Uterus (tissue), 4 donors: ENCODE measurements at places on chromosomes 13 and 19.

- no peak for DNase-seq
These were observed at the start of gene DPRX for GRCh38 chr19:53631949-53632407. TSS of gene DPRX (plus strand) at chr19:53631999. CDS start at chr19:53632107, 108 bp downstream.

DNA sequence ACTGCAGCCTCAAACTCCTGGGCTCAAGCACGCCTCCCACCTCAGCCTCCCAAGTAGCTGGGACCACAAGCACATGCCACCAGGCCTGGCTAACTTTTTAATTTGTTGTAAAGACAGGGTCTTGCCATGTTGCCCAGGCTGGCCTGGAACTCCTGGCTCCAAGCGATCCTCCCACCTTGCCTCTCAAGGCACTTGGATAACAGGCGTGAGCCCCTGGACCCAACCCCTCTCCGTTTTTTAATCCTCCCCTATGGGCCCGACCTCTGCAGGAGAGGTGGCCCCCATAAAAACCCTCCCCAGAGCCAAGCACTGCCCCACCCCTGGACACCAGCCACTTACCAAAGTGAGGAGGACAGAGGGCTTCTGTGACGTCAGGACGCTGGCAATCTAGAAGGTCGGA, 28.6 kb downstream of the PEPD start:
- no peak for DNase-seq

DNA sequence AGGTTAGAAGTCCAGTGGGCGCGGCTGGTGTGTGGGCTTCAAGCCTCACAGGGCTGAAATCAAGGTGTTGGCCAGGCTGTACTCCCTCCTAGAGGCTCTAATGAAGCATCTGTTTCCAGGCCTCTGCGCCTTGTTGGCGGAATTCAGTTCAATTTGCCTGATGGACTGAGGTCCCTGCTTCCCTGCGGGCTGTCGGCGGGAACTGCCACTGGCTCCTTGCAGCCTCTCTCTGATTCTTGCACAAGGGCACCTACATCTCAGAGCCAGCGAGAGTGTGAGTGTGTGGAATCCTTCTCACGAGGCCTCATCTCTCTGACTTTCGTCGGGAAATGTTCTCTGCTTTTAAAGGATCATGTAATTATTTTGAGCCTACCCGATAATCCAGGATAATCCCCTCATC, 128.6 kb downstream of the DLEU7 start:
- DNase-seq = no peak

GRCh38 chr13:51925865-51926527, 64.2 kb downstream of the CCDC70 start:
- no peak for DNase-seq

- no peak for DNase-seq
These were observed 1645.6 kb upstream of the MIR17HG start for GRCh38 chr13:89701913-89702312.

- DNase-seq = no peak
These were observed 69.7 kb downstream of the MLLT1 start for GRCh38 chr19:6210091-6210490.

DNA sequence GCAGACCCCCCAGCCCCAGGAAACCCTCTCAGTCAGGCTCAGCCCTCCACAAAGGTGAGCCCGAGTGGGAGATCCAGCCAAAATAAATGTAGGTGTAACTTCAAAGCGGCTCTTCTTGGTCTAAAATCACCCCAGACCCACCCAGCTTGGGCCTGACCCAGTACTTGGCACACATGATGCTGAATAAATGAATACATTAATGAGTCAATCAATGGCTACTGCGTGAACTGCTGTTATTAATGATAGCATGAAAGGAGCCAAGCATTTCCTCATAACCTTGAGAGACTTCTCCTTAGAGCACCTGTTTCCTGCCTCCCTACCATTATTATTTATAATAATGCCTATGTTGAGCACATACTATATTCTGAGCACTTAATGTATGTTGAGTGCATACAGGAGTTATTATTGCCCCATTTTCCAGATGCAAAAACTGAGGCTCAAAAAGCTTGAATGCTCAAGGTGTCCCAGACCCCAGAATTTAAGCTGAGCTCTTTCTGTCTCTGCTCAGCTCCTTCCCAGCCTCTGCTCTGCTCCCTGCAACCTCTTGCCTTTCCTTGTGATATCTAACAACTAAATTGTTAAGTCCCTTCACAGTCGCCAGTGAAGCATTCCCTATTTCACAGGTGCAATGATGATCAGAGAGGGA, 4.3 kb downstream of the NOTCH3 start:
- no peak for DNase-seq

- DNase-seq = peak; percentile 52
These were observed 30.2 kb downstream of the CYP2F1 start for GRCh38 chr19:41144403-41144802.

DNA sequence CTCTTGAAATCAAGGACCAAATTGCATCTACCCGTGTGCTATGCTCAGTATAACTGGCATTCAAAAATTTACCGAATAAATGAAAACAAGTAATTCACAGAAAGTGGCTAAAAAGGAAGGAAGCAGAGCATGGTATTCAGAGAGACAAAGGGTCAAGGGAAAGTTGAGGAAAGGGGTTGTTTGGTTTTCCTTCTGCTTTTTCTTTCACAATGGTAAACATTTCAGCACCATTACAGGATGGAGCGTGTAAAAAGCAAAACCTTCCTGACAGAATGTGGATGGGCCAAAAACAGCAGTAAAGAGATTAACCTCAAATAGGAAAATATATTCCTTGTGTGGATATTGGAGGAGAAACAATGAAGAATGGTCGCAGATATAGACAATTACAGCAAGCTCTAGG, 14.8 kb downstream of the DIAPH3 start:
- no peak for DNase-seq

DNA sequence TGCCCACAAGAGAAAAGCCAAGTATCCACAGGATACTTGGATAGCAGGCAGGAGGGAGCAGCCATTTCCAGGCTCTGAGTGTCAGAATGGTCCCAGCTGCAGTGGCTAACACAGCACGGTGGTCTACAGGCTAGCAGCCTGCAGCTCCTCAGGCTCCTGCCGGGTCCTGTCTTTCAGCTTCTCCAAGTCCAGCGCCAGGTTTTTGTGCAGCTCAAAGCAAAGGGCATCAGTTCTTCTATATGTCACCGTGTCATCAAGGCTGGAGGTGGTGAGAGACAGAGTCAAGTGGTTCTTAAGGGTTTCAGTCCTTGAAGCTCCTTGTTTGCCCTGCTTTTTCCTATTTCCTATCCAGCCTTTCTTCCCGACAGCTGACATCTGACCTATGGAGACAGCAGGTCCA, 188.6 kb downstream of the NUFIP1 start:
- no peak for DNase-seq

DNA sequence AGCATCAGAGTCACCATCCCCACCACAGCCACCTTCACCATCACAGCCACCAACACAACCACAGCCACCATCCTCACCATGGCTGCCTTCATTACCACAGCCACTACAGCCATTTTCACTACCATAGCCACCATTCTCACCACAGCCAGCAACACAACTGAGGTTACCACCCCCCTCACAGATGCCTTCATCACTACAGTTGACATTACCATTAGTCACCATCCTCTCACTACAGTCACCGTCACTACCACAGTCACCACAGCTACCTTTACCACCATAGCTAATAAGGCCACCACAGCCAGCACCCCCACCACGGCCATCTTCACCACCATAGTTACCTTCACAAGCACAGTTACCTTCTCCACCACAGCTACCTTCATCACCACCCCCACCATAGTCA, 269.6 kb downstream of the DNAJC15 start:
- DNase-seq = no peak

DNA sequence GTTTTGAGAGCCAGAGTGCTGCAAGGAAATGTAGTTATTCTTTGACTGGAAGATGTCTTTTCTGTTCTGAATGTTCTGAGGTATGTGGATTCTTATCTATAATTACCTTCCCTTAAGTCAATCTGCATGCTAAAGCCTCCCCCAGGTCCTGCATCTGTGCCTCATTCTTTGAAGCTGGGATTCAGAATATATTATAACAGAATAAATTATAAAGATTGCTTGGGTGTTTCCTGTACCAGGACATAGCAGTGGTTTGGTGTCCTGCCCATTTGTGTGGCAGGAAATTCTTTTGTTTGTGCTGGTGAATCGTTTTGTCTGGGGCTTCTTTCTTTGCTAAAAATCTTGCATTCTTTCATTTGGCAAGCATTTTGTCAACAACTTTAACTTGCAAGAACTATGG, 60.2 kb downstream of the ITGBL1 start:
- DNase-seq = no peak

- DNase-seq = no peak
These were observed 94.1 kb downstream of the COG6 start for GRCh38 chr13:39749528-39749927.
